ENCODE measurements at places on chromosomes 2 and 18.

GRCh38 chr2:28319118-28320008 lies 73.3 kb upstream of the FOSL2 start:
- DNase-seq, result no peak

GRCh38 chr2:238108423-238109183 lies 8.5 kb downstream of the ESPNL start:
- no peak for DNase-seq

GRCh38 chr2:239519089-239519920 lies 118.5 kb upstream of the HDAC4 start:
- DNase-seq, result no peak

- DNase-seq, result no peak
Observed at GRCh38 chr2:213696442-213696841, 412.2 kb downstream of the SPAG16 start.

- DNase-seq, result no peak
Observed at GRCh38 chr2:241695651-241696050, 6.2 kb upstream of the ING5 start.

DNA sequence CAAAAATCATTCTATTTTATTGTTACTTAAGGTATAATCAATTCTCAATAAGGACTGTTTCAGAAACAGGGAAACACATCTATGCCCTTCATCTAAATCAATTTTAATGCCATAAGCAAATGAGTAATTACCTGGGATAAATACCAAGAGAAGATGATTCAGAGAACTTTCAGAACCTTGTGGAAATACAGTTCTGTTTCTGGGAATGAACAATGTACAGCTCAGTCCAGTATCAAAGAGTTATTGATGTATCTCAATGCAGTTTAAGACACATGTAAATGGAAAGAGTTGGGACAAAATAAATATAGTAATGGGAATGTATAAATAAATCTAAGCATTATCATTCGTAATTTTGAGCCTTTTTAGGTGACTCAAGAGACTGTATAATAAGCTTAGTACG lies 60.1 kb downstream of the PTPN2 start:
- DNase-seq, result no peak

DNA sequence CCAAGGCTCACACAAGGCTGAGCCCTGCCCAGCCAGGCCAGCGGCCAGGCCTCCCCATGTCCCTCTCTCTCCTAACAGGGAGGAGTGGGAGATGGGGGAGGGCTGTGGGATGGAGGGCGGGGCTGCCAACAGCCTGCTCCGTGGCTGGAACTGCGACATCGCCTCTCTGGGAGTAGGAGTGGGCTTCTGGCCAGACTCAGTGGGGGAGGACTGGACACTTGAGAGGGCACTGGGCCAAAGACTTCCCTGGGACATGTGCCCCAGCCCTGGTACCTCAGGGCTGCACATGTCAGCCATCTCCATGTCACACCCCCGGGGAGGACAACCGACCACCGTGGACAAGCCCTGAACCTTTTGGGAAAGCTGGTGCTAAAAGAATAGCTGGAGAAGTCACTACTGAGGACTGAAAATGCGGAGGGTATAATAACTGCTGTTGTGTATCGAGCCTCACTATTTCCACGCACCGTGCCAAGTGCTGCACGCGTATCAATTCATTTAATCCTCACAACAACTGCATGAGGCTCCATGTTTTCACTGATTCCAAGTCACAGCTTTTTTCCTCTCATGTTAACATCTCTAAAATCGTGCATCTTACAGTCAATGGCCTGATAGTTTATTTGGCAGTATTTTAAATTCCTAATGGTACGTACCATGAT lies 127.3 kb downstream of the MSH2 start:
- no peak for DNase-seq

DNA sequence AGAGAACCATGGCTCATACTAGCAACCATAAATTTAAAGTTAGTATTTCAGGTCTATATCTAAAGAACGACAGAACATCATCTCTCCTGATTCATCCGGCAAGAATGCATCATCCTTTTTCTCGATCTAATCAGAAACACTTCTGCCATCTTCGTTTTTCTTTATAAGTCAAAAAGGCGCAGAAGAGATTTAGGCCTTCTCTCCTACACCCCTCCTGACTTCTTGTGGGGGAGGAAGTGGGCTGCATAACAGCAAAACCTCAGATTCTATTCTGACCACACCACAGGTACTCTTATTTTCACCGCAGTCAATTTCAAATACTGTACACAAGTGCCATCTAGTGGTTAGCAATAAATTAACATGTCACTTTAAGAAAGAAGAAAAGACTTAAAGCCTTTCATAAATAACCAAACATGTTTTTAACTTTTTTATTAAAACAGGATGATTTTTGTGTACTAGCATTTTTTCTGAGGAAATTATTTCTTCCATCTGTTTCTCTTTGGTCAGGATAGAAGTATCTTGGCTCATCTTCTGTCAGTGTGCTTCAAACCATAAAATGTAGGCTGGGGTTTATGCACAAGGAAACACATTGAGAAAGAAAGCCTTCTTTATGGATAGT lies 48.4 kb upstream of the PIK3C3 start:
- no peak for DNase-seq

DNA sequence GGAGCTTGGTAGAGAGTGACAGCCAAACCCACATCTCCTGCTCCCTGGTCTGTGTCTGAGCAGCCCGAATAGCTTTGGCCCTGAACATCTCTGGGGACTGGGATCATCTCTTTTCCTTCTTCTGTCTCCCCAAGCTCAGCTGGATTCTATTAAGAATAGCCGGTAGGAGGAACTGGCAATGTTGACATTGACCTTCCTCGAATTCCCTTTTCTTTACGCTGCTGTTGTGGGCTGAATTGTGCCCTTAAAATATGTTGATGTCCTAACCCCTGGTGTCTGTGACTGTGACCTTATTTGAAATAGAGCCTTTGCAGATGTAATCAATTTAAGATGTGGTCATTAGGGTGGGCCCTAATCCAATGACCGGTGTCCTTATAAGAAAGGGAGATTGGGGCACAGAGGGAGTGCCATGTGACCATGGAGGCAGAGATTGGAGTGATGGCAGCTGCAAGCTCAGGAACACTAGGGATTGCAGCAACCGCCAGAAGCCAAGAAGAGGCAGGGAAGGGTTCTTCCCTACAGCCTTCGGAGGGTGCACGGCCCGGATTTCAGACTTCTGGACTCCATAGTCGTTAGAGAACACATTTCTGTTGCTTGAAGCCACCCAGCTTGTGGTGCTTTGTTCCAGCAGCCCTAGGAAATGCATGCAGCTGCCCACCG lies 5.8 kb upstream of the SFTPB start:
- DNase-seq, result no peak

DNA sequence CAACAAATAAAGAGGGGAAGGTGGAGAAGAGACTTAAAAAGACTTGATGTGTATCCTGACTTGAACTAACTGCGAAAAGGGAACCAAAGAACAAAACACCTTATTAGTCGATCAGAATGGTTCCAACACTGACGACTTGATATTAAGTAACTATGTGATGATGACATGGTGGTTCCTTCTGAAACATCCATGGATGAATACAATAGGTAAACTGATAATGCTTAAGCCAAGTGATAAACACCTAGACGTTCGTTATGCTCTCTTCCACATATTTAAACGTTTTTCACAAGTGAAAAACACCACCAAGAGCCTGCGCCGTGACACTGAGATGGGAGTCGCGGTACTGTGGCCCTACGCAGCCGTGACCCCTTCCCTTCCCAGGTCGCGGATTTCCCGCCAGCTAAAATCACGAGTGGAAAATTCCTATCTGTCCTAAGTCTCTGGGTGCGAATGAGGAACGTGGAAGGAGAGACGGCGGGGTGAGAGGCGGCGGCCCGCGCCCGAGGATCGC lies 797 bp downstream of the TTC32 start:
- DNase-seq, result no peak

DNA sequence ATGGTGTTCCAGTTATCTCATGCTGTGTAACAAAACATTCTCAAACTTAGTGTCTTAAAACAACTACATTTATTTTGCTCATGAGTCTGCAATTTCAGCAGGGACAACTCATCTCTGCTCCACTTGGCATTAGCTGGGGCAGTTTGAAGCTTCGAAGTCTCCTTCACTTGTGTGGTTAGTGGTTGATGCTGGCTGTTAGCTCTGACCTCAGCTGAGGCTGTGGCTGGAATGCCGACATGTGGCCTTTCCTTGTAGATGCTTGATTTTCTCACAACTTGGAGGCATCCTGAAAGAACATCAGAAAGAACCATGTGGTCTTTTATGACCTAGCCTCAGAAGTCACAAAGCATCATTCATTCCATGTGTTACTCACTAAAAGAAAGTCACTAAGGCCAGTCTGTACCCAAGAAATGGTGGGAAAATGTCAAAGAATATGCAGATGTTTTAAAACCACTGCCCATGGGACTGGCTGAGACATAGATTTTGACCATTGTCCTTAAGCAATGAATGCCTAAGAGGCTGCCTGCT lies 3.8 kb upstream of the TMSB10 start:
- DNase-seq, result no peak

- no peak for DNase-seq
Observed at GRCh38 chr2:58702302-58702885, 461.3 kb upstream of the FANCL start.

DNA sequence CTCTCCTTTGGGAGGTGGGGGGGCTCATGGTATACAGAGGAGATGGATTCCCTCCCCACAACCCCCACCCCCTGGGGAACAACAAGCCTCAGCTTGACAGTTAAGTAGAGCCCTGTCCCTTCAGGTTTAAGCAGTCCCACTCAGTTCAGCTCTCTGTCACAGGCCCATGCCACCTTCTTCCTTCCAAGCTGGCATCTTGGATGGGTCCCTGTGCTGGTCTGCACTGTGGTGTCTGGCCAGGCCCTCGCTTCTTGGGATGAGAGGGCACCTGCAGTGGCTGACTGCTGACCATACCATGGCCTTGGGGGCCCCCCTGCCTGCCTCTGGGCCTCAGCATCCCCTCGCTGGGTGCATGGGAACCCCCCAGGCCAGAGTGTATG lies 20.4 kb upstream of the GPR17 start:
- DNase-seq, result no peak

GRCh38 chr18:5297597-5297996 lies 2.1 kb upstream of the ZBTB14 start:
- no peak for DNase-seq

DNA sequence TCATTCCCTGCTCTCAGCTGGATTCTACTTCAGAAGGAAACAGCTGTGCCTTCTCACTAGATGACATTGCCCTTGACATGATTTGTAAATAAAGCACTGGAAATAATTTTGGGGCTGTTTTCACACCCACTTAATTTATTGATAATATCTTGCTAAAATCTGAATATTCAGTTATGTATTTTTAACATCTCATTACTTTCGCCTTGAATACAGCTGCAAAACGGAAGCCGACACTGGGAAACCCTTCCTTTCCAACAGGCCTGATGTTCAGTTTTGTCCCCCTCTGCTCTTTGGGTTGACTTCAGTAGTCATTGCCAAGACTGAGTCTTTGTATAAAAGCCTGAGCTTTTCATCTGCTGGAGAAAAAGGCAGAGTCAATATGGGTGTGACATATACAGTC lies 82.7 kb downstream of the DOCK10 start:
- DNase-seq, result no peak

GRCh38 chr2:165953306-165953654 lies 296 bp downstream of the TTC21B start:
- DNase-seq, result no peak

DNA sequence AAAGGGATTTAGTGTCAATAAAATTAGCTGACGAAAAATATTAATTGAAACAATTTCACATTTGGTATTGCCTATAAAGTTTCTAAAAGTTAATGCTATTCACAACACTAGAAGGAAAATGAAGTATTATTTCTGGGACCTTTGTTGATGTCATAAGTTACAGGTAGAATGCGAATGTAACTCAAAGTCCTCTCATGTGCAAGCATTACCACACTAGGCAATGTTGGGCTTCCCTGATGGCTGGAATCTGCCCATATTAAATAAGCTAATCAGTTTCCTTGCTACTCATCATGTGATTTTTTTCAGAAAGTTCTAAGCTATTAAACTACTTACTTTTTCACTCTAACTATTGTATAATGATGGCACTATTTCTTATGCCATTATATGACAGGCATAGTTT lies 44.6 kb downstream of the COBLL1 start:
- DNase-seq, result no peak

GRCh38 chr2:3122525-3122924 lies 255.1 kb downstream of the EIPR1 start:
- DNase-seq, result no peak

GRCh38 chr2:26922405-26923188 lies 47.8 kb upstream of the MAPRE3 start:
- no peak for DNase-seq

DNA sequence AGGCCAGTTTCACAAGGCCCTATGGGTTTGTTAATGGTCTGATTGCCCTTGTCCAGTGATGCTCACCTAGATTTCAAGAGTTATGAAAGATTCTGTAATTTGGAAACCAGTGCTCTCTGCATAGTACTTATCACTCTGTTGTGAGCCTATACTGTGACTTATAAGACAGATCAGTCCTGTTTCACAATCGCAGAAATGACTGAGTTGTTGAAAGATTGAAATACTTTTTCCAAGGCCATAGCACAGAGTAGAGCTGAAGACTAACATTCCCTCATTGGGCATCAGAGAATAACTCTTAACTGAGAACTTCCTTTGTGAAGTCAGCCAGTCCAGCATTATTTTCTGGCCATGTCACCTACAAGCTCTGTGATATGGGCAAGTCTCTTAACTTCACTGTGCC lies 44.0 kb downstream of the CCDC85A start:
- no peak for DNase-seq

GRCh38 chr2:241690202-241690717 lies 3.6 kb upstream of the DTYMK start:
- DNase-seq, result no peak

GRCh38 chr18:50862401-50862800 lies 16.5 kb upstream of the ME2 start:
- DNase-seq, result no peak

DNA sequence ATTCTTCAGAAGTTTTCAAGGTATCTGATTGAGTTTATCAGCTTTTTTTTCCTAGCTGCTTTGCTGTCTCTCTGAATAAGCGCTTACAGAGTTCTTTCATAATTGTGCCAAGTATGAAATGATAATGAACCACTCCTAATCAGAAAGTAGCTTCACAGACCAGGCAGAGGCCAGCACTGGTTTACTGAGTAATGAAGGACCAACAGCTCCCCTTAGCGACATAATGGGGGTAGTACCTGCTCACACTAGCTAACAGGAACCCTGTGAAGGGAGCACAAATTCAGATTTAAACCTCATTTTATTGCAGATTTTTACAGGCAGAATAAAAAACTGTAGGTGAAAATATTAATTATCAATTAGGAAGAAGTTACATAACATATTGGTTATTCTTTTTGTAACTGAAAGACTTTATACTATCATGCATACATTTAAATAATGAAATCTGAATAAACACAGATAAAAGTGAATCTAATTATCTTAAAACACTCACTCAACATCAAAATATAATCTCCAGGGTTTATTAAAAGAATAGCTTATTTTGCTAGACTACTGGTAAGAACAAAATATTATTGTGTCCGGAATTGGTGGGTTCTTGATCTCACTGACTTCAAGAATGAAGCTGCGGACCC lies 53.7 kb upstream of the LRRC30 start:
- no peak for DNase-seq

- DNase-seq, result no peak
Observed at GRCh38 chr18:6795307-6795706, 65.8 kb downstream of the ARHGAP28 start.

Measured in activated T-helper 1 cell treated with anti-CD3 and anti-CD28 coated beads, Interleukin-2, amount 50 U/mL, for 16 hours (primary cell).